ENCODE measurements at places on chromosomes 5 and 9. TPM values are rescaled to one million over a fixed set of nuclear protein-coding genes. Genes with fewer than 3 reads are reported as not detected.

The SPRY4 gene
- polyA plus RNA-seq, result 0.12 TPM

The UCK1 gene
- polyA plus RNA-seq, result 48.2 TPM

The ZNF879 gene
- polyA plus RNA-seq, result 21.0 TPM

The ENTPD8 gene
- polyA plus RNA-seq, result not detected

The S1PR3 gene
- 0.22 TPM for polyA plus RNA-seq

The FIBCD1 gene
- polyA plus RNA-seq, result 1.6 TPM

The ARL15 gene
- 51.9 TPM for polyA plus RNA-seq

The NEUROG1 gene
- polyA plus RNA-seq, result not detected

The OCLN gene
- polyA plus RNA-seq, result 7.5 TPM

The AJM1 gene
- polyA plus RNA-seq, result 1.5 TPM

The MYMK gene
- not detected for polyA plus RNA-seq

The GPRIN1 gene
- polyA plus RNA-seq, result 32.3 TPM

The LRRC19 gene
- not detected for polyA plus RNA-seq

The SHOC1 gene
- not detected for polyA plus RNA-seq

The SLC31A1 gene
- polyA plus RNA-seq, result 7.0 TPM

The GCNT1 gene
- 0.22 TPM for polyA plus RNA-seq

The DPP7 gene
- 23.3 TPM for polyA plus RNA-seq

The GKAP1 gene
- polyA plus RNA-seq, result 6.9 TPM

The CDX1 gene
- polyA plus RNA-seq, result not detected

The CTXN3 gene
- 1.0 TPM for polyA plus RNA-seq

The PCSK1 gene
- 21.7 TPM for polyA plus RNA-seq

The DRD1 gene
- polyA plus RNA-seq, result 0.72 TPM

The IL12B gene
- polyA plus RNA-seq, result not detected

The TMOD1 gene
- polyA plus RNA-seq, result 0.22 TPM

The PLPPR1 gene
- polyA plus RNA-seq, result 135 TPM

The DOCK2 gene
- polyA plus RNA-seq, result 0.15 TPM

The ESM1 gene
- not detected for polyA plus RNA-seq

All from neural cell (in vitro differentiated cells).